Activated CD4-positive, alpha-beta T cell treated with anti-CD3 and anti-CD28 coated beads, Interleukin-2, amount 50 U/mL, for 48 hours (primary cell): ENCODE measurements at places on chromosomes 16 and 17.

DNA sequence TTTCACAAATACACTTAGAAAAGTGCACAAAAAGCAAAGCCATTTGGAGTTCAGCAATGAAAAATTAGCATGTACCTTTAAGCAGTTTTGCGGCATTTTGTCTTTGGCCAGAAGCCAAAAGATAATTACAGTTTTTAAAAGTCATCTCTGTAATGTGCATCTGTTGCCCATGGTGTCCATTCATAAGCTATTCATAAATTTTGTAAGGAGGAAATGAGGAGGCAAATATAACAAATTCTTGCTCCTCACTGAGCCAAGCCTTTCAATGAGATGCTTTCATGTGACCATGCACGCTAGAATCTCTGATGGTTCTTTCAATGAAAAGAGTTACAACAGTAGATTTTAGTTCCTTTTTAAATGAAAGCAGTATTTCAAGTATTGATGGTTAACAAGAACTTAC is 247.1 kb upstream of the MON1B start:
- DNase-seq = no peak

DNA sequence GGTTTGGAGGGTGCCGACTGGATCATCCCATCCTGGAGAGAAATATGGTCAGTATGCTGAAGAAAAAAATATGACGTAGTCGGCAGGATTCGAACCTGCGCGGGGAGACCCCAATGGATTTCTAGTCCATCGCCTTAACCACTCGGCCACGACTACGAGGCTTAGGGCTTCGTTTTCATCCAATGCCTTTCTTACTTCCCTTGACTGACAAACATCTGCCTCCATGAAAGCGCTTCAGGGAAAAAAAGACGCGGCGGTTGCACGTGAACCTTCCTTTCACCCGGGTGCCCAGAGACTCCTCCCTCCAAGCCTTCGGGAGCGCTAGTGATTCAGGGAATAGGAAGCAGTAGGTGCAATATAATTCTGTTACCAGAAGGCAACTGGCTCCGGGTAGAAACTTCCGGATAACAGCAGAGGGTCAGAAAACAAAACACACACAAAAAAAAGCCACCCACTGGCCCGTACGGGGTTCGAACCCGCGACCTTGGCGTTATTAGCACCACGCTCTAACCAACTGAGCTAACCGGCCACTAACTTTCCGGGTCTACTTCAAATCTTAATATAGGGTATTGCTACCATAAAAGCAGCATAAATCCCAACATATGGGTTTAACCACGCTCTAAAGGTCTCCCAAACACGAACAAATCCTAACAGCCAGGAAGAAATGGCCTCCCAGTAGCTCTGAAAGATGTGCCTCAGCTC is 16.3 kb upstream of the AURKB start:
- peak; percentile 59 for DNase-seq

DNA sequence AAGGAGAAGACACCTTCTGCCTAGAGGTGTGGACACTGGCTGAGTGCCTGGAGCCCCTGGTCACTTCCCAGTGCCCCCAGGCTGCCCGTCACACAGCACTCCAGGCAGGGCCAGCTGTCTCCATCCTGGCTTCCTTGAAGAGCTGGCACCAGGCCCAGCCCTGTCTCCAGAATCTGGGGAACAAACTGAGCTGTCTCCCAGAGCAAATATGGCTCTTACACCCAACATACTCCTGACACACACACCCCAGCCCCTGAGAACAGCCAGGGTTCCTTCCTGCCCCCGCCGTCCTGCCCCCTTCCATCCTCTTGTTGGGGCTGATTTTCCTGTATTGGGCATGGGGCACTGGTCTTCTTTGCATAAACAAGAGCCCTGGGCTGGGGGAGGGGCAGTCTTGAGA is 9.1 kb downstream of the NHERF1 start:
- DNase-seq = no peak

DNA sequence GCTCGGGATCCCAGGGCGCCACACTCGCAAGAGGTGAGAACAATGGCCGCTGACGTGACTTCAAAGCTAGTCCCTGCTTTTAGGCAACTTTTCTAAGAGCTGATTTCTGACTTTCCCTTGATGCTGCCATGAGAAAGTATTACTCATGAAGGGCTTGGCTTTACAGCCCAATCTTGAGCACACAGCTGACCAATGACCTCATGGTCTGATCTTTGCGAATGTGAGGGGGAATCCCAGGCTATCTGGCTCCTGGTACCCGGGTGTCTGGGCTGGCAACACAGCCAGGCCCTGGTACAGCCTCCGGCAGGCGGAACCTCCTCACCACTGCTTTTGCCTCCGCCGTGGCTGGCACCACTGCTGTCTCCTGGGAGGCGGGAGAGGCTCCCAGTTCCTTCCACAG is 17.5 kb downstream of the NDUFAF8 start:
- DNase-seq = no peak

DNA sequence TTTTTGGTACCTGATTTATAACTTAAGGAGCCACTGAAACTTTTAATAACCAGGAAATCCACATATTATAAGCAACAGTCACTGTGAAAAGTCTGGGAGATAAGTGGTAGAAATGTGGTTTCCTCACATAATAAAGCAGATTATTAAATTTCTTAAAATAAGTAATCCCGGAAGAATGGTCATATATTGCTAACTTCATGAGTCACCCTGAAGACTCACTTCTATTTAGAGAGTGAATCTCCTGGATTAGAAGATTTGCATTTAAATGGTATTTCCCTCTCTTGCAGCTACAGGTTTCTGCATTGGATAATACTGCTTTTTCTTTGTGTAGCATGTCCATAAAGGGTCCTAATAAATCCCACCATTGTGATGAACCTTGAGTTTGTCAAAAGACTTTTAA is 1286.8 kb upstream of the CDH8 start:
- DNase-seq = no peak

- DNase-seq = peak; percentile 60
These were observed 80.5 kb downstream of the SMG6 start for GRCh38 chr17:2222901-2223616.

DNA sequence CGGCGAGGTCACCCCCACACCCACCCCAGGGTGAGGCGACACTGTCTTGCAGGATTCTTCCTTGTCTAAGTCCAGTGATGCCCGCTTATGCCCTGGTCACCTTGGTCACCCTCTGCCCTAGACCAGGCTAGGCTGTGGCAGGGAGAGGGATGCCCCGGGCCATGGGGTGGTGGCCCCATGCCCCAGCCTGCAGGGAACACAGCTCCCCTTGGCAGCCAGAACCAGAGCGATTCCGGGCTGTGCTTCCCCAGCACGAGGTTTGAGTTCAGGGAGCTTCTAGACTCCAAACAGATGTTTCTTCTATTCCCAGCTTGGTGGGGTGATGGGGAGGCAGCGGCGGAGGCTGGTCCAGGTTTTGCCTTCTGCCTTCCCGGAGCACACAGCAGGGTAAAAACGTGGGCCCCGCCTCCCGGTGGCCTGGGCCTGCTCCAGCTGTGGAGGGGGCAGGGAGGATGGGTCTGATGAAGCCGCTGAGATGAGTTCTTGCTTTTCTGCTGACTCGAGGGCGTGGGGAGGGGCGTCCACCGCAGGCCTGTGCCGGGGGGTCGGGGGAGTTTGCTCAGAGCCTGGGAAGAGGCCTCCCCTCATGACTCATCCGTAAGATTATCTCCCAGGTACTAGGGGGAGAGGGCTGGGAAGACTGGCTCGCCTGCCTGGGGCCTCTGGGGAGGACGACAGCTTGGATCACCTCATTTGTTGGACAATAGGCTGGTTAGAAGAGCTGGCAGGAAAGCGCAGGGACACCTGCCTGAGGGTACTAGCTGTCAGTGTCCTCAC is 15.4 kb downstream of the SMTNL2 start:
- no peak for DNase-seq

- no peak for DNase-seq
These were observed 9.9 kb upstream of the CMTM4 start for GRCh38 chr16:66706506-66706880.

- DNase-seq = no peak
These were observed 461.2 kb upstream of the CDH5 start for GRCh38 chr16:65905331-65905730.

GRCh38 chr17:72342061-72342460 is 221.2 kb downstream of the SOX9 start:
- DNase-seq = no peak

DNA sequence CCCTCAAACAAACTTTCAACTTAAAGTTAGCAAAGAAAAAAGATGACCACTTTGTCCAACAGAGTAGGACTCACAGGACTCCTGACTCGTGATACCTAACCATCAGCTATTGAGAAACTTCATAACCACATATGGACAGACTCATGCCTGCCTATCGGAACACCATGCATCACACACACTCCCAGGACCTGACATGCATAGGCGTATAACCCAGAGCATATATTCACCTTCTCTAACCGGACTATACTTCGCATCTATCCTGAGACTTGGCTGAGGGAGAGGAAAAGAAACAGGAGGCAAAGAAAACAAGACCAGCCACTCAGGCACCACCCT is 2.2 kb downstream of the PIP4K2B start:
- DNase-seq = no peak

DNA sequence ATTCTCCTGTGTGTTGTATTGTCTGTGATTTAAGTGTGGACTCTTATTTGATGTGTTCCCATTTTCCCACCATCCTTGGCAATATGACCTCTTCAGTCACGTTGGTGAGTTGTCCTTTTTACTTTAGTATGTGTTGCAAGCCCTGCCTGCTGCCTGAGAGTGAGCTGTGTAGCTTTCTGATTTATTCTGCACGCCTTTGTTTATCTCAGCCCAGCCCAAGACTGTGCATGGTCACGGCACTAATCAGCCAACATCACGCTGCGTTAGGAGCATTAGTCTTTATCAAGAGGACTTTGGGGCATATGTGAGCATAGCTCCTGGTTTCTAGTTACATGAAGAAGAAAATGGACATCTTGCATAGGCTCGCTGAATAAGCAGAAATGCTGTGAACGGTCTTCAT is 6.0 kb downstream of the TOM1L1 start:
- DNase-seq = no peak

- no peak for DNase-seq
These were observed 3.7 kb upstream of the HCRT start for GRCh38 chr17:42188749-42189650.

DNA sequence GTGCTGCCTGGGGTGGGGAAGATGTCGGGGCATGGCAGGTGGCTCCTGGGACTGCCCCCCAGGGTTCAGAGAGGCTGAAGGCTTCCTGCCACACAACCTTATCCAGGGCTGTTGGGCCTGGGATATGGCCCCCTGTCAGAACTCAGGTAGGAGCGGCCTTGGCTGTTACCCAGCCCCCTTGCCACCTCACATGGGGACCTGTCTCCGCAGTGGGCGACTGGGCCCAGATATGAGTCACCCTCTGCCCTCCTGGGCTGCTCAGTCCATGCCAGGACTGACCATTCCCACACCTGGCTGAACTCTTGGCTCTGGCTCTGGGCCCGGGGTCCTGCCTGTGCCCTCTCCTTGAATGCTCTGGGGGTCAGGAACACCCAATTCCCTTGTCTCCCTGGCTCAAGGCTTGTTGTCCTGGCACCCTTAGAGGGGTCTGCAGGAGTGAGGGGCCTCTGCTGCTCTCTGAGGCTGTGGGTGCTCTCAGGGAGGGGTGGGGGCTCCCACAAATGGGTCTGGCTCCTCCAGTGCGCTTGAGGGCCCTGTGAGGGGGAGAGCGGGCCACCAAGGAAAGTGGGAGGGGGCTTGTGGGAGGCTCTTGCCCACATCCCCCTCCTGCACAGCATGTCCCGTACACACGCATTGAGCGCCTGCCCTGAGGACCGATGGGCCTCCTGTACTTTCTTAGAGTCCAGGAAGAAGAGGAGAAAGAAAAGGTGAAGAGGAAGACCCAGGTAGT is 36.0 kb downstream of the LGALS9 start:
- no peak for DNase-seq

DNA sequence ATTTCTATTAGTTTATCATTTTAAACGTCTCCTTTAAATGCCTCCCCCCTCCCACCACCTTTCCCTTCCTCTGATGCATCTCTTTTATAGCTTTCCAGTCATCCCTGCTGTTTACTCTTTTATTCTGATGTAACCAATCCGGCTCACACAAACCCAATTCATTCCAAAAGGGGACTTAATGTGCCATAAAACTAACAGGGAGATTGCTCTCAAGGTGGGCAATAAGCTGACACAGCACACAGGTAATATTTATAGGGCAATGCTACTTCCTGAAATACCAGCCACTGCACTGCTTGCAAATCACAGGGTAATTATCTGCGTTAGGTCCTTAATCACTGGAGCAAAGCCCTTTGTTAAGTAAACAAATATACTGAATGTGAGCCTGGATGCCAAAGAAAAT is 23.3 kb upstream of the CA10 start:
- DNase-seq = no peak

DNA sequence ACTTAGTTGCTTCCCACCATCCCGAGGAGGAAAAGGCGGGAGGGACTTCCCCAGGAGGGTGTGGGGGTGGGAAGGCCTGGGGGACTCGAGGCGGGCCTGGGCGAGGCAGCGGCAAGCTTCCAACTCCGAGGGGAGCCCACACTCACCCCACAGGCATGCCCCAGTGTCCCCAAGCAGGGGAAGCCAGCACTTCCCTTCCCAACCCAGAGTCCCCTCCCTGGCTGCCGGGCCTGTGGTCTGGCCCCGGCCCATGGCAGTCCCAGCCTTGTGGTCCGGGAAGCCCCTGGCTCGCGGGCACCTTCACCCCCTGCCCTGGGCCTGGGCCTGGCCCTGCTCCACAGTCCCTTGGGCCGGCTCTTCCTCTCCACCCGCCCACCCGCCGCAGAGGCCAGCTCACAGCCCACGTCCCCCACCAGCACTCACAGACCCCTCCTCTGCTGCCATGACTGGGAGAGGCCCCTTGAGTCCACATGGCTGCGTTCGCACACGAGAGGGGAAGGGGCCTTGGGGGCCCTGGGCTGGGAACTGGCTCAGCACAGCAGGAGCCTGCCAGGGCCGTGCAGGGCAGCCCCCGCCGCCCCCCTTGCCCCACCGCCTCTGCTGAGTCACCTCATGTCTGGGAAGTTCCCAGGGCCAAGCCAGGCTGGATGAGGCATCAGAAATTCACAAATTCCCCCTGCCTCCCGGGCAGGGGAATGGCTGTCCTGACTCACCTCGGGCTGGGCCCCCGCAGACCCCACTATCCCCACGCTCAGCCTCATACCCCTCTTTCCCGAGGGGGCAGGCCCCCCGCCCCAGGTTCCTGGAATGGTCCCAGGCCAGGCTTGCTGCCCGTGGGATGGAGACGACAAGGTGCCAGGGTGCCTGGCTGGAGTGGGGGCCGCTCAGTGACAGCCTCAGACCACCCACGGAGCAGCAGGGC is 27.8 kb downstream of the BAHCC1 start:
- no peak for DNase-seq
